ENCODE measurements at places on chromosomes 4 and X.

DNA sequence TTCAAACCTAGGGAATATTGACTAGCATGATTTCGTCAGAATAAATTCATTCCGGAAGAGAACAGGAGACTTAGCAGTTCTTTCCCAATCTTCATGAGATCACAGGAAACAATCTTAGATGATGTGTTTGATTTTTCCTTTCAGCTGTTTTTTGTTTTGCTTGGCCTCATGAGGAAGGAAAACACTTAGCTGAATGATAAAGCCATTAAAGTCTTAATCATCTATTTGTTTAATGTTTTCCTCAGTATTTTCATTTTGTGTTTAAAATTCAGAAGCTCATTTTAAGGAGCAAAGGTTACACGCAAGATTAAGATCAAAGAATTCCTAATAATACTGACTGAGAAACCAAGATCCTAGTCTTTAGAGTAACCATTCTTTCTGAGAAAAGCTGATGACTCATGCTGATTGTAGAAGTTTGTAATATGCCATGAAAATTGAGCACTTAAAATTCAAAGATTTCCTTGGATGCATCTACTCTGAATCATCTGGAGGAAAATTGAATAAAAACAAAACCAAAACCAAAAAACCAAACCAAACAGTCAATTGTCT, 15.4 kb upstream of the TBC1D19 start:
- no peak for DNase-seq

DNA sequence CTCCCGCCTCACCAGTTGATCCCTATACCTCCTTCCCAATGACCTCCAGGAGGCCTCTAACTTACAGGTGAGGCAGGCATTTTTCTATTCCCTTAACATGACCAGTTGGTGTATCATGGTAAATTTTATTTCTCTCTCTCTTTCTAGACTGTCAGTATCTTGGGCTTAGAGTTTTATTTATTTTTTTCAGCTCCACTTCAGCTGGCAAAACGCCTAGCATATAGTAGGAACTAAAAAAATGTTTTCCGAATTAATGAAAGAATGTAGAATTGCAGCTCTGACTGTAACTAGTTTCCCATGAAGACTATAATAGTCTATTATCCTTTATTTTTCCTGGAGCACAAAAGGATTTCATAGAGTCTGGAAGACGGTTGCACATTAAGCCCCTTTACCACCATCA, 84.8 kb downstream of the PDE5A start:
- DNase-seq = no peak

DNA sequence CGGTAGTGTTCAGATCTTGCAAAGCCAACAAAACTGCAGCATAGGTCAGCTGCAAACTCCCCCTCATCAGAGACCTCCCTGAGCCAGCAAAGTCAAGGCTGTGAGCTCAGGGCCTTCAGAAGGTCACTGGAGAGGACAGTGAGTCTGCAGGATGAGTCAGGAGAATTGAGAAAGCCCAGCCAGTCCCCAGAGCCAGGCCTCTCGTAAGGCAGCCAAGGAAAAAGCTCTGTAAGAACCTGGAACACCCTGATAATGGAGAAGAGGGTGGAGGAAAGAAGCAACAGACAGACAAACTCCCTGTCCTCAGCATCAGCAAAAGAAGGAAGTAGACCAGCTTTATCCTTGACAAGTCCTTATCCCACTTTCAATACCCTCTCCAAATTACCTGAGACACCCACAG, 33.0 kb downstream of the GRIA3 start:
- DNase-seq = no peak

- peak; percentile 78 for DNase-seq
Measured at GRCh38 chr4:13907255-13907751, 279.8 kb upstream of the BOD1L1 start.

GRCh38 chr4:1375761-1376322, 28.8 kb downstream of the UVSSA start:
- DNase-seq = no peak

DNA sequence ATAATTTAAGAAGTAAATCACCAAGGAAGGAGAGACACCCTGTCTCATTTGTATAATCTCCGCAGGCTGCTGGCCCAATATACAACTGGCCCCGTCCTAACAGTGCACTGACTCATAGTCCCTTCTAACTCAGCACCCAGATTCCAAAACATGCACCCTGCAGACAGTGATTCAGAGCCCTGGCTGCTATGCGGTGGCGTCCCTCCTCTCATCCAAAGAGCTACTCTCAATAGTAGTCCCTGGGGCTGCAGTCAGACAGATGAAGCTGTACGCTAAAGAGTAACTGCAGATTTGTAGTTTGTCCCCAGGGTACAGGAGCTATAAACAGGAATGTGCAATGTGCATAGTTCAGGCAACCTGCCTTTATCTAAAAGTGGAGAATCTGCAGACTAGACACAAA, 23.0 kb downstream of the GABRA3 start:
- no peak for DNase-seq

DNA sequence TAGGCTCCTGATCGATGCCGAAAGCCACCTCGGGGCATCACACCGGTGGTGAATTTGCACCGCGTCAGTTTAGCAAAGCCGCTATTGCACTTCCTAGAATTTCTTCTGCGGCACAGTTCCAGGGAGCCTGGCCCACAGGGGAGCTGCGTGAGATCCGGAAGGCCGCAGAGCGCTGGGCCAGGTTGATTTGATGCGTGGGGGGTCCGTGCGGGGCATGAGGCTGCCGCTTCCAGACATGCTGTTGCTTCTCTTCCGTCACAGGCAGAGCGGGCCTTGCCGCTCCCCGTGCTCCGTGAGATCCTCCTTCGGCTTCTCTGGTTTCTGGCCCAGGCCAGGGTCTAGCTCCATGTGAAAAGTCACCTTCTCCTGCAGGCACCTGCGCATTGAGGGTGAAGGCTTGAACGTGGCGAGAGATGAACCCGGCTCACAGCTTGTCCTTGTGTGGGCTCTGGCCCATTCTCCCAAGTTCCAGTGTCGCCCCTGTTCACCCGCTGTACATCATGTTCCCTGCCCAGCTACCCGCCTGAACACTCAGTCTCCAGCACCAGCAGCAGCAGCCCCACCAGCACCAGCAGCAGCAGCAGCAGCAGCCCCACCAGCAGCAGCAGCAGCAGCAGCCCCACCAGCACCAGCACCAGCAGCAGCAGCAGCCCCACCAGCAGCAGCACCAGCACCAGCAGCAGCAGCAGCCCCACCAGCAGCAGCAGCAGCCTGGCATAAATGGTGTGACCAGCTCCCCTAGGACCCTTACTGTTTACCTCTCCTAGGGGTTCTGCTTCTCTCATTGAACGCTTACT, 131.2 kb downstream of the TRIML1 start:
- no peak for DNase-seq

- DNase-seq = no peak
Measured at GRCh38 chr4:8427761-8428287, 12.7 kb downstream of the ACOX3 start.

DNA sequence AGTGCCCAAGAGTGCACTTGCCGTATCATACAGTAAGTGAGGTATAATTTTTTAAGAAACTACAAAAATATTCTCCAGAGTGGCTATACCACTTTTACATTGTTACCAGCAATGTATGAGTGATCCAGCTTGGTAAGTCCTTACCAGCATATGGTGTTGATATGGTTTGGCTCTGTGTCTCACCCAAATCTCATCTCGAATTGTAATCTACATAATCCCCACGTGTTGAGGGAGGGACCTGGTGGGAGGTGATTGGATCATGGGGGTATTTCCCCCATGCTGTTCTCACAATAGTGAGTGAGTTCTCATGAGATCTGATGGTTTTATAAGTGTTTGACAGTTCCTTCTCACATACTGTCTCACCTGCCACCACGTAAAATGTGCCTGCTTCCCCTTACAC, 44.8 kb downstream of the RBMX start:
- no peak for DNase-seq

GRCh38 chr4:138555584-138555983, 313.4 kb upstream of the SLC7A11 start:
- DNase-seq = no peak

DNA sequence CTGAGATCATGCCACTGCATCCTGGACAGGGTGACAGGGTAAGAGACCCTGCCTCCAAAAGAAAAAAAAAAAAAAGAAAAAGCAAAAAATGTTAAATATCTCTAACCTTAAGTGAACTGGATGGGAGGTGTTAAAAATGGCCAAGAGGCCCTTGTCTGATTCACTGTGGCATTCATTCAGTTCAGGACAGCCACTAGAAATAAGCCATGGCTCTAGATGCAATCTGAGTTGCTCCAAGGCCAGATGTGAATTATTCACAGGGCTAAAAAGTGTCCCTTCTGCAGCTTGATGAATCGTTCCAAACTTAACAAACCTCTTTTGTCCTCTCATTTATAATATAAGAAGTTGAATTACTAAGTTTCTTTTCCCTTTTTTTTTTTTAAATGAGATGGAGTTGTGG, 63.7 kb upstream of the FBXW7 start:
- no peak for DNase-seq

DNA sequence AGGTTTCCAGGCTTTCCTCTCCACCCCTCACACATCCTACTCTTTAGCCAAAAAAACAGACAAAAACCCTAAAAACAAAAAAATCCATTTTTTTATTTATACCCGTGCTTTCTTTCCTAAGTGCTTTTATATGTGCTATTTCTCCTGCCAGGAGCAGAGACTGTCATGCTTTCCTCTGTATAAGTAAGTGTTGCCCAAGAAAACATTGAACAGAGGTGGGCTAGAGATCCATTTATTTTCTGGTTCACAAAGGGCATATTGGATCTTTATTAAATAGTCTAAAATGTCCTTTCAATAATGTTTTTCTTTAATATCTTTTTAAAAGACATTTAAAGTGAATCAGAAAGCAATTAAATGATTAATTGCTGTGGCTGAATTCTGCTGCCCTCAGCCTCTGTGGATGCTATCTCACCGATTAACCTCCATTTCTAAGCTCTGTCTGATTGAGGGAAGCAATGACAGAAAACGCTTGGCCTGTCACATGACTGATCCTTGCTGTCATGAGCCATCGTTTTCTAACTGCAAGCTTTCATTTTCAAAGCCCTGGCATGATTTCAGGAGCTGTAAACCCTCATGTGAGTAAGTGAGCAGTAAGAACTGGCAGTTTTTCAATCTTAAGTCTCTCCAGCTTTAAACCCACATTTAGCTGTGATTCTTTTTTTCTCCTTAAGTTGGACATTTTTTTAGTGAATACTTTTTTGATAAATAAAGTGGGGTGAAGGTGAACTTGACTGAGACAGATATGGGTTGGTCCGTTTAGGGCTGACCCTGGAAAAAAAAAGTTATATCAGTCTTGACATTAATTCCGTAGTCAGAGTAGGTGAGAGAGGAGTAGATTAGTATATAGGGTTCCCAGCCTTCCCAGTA, 180.7 kb upstream of the PGRMC2 start:
- DNase-seq = peak; percentile 76

DNA sequence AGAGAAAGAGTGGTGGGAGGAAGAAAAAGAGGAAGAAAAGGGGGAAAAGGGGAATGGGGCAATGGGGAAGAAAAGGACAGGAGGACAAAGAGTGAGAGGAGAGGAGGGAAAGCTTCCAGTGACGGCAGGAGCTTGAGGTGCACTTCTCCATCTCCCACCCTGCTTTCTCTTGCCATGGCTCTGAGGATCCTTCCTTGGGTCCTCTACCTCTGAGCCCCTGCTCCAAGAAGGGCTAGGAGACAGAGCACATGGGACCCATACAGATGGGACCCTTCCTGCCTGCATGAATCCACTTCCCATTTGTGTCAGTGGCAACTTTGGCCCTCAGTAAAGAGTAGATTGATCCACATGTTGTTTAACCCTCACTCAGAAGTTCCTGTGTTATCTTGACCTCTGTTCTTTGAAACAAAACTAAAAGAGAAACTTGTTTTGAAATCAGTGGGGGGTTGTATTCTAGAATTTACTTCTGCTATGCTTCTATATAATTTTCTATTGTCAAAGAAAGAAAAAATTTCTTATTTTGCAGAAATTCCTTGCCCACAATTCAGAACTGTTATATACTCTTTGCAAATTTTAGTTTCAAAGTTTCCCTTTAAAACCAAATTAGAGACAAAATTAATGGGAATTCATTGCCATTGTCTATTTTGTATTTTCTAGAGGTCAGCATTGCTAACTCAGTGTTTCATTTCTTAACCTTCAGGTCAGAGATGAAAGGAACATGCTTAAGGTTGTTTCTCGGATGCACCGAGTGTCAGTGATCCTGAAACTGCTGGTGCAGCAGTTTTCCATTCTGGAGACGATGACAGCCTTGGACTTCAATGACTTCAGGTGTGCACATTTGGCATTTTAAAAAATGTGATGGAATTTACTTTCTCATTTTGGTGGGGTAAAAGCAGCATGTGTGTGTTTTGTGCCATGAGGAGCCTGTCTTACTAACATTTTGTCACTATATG, 5.0 kb downstream of the TDO2 start:
- no peak for DNase-seq

DNA sequence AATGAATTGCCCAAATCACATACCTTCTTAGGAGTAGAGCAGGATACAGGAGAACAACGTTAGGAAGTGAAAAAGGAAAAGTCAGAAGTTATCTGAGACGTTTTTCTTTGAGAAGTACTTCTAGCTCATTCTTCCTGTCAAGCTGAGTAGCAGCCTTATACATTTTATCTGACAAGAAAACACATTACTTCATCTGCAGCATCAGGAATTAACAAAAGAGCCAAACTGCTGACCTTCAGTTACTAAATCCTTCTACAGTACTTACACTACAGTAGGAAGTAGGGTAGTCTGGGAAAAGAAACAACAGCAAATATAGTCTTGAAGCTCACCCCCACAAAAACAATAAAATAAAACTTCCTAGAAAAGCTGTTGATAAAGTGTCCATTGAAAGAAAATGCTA, 57.0 kb downstream of the ATP11C start:
- DNase-seq = no peak

DNA sequence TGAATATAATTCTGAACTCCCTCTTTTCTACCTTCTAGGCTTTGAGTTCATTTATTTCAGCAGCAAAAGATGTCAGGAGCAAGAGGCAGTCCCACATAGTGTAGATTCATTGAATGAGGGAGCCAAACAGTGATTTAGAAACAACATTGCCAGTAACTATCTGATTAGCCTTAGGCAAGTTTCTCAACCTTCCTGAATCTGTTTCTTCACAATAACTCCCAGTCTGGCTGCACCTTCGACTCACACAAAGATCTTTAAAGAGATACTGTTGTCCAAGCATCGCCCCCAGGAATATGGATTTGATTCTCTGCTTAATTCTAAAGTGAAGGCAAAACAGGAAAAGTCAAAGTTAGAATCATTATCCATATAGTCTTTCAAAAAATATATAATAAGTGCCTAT, 1026.2 kb downstream of the DMD start:
- no peak for DNase-seq

GRCh38 chr4:136471051-136471450, 1061.2 kb downstream of the PCDH18 start:
- no peak for DNase-seq

DNA sequence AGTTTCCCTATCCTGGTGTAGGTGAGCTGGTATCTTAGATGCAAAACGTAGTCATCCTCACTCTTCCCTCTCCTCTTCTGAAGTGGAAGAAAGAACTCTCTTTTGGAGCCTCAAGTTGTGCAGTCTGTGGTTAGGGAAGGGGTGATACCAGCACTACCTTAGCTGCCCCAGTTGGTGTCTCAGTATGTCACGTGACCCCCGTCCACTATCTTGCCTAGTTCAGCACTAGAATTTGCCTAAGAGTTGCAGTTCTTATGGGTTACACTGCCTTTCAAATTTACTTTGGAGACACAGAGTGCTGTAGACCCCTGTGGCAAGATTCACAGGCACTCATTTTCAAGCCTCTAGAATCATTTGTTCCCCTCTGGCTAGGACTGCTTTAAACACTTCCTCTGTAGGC, 322.8 kb upstream of the EDA2R start:
- DNase-seq = no peak
